ENCODE measurements at places on chromosomes 5 and 9. TPM values are rescaled to one million over a fixed set of nuclear protein-coding genes. Genes with fewer than 3 reads are reported as not detected.

Gene PCDHGA7
- total RNA-seq = 0.38 TPM

Gene TLR4
- total RNA-seq = 0.78 TPM

Gene NR5A1
- 0.25 TPM for total RNA-seq

Gene GRK6
- total RNA-seq = 45.3 TPM

DNA sequence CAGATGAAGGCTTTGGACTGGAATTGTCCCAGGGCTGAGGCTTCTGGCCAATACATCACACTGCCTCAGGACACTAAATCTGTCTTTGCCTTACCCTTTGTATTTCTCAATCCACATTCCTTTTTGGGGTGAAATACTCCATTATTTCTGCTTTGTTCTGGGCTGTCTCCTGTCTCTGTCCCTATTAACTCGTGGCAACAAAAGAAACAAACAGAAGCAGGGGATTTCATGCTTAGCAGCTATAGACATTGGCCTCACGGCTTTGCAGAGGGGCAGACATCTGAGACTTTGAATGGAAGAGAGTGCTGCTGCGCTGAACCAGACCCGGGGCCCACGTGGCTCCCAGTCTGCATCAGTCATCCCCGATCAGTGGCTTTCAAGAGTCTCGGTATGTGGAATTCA is 129.7 kb downstream of the ARL15 start:
- H3K36me3 ChIP-seq = peaks cover 3% of the 10 kb centered on the region
- H3K4me1 ChIP-seq = peaks cover 14% of the 10 kb centered on the region
- no peaks in the 10 kb centered on the region for H3K27me3 ChIP-seq
- no peak for DNase-seq
- H3K27ac ChIP-seq = peak overlapping the region; percentile 55
- H3K4me3 ChIP-seq = no peak overlapping the region

GRCh38 chr5:166262395-166262794 is 2029.0 kb upstream of the WWC1 start:
- no peaks in the 10 kb centered on the region for H3K27me3 ChIP-seq
- peaks cover 9% of the 10 kb centered on the region for H3K4me1 ChIP-seq
- no peak overlapping the region for H3K27ac ChIP-seq
- H3K4me3 ChIP-seq = no peak overlapping the region
- no peaks in the 10 kb centered on the region for H3K36me3 ChIP-seq
- DNase-seq = no peak
